NCI-H82 (cell line): ENCODE measurements at places on chromosomes 5 and 9.

DNA sequence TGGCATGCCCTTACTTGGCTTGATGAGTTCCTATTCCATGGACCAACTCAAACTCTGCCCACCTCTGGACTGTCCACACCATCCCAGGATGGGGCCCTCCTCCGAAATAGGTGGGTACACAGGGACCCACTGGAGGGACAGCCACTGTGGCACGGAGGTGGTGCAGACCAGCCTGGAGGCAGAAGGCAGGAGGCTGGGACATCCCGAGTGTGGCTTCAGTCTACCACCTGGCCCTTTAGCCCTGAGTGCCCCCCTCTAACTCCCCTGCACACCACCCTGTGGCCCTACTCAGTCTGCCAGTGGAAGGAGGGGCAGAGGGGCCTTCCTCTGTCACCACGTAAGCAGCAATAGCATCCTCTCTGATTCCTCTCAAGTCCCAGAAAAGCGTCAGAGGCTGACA, 3.7 kb downstream of the IL3 start:
- no peak for DNase-seq

DNA sequence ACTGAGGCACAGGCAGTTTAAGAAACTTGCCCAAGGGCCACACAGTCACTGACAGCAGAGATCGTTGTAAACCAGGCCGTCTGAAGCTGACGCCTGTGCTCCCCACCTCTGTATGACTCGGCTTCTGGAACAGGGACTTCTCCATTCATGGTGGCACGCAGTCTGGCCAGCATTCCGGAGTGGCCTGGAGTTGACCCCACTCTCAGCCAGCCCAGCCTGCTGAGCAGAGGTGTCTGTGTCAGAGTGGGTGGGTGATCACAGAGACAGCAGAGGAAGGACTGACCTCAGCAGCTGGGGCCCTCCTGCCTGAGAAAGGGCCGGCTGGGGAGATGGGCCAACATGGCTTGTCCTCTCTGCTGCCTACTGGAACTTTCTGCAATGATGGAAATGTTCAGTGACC, 12.6 kb downstream of the LRSAM1 start:
- DNase-seq, result no peak

DNA sequence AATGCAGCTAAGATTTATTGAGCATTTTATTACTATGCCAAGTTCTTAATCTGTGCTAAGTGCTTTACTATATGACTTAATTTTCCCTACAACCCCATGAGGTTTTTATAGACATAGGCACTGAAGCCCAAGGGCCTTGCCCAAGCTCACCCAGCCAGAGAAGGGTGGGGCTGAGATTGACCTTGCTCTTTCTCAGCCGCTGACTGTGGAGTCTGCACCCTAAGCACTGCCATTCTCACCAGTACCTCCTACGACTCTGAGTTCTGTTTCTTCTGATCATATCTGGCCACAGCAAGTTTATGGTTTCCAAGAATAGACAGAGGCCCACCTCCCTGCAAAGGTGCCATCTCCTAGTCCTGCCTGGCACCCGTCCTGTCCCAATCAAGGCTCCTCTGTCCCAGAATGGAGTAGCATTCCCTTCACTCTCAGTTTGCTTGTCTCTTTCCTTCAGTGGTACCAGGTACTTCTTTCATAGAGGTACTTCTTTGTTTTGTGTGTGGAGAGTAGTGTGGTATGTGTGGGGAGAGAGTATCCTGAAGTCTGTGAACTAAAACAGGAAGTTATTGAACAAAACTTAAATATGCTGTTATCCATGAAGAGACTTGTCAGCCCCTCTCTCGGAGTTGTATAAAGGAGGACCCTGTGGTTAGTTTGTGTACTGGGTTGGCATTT, 42.6 kb downstream of the CSF1R start:
- no peak for DNase-seq

- no peak for DNase-seq
Observed at GRCh38 chr5:135138116-135138850, 104.3 kb upstream of the PITX1 start.

DNA sequence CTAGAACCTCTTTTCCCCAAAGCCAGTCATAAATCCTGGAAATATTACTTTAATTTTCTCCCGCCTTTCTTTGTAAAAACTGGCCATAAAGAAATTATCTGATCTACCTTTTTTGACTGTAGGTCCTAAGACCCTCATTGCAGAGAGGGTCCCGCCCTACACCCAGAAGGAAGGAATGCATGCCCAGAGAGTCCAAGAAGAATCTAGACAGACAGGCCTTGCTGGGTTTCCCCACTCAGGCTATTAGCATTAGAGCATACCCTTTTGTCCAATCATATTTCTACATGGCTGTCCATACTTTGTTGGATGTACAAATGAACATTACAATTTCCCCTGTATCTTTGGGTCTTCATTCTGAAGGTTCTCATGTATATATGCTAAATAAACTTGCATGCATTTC, 1.9 kb upstream of the ATG10 start:
- DNase-seq, result no peak
